Stimulated activated CD8-positive, alpha-beta memory T cell treated with anti-CD3 and anti-CD28 coated beads, Interleukin-7, amount 100 ng/mL, for 4 hours (primary cell): ENCODE measurements at places on chromosomes 11 and 22.

DNA sequence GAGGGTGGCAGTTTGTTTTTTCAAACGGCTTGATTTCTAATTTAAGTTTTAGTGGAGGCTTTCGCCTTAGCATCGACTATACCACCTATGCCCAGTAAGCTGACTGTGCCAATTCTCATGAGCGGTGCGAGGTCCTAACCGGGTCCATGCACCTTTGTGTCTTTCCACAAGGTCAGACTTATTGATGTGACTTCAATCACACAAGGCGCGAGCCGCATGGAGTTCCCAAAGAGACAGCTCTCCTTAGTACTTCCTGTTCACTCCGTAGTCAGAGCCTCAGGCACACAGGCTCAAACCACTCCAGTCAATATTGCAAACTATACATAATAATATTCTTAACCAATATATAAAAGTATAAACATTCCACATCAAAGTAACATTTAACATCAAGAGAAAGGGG, 18.2 kb downstream of the ST14 start:
- DNase-seq, result no peak

GRCh38 chr11:70473186-70473872, 75.0 kb downstream of the CTTN start:
- no peak for DNase-seq

DNA sequence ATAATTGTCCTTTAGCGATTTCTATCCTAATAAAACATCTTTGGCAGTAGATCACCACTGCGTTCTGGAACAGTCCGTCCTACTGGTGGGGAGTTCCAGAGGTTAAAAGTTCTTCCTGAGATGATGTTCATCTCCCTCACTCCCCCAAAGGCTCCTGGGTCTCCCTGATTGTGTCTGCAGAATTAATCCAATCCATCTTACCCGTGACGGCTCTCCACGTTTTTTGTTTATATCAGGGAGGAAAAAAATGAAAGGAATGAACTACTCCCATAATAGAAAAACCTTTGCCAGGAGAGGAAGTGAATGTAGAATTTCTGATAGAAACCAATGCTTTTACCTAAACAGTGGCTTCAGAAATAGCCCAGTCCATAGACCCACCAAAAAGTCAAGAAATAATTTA, 81.6 kb downstream of the LARGE1 start:
- no peak for DNase-seq

DNA sequence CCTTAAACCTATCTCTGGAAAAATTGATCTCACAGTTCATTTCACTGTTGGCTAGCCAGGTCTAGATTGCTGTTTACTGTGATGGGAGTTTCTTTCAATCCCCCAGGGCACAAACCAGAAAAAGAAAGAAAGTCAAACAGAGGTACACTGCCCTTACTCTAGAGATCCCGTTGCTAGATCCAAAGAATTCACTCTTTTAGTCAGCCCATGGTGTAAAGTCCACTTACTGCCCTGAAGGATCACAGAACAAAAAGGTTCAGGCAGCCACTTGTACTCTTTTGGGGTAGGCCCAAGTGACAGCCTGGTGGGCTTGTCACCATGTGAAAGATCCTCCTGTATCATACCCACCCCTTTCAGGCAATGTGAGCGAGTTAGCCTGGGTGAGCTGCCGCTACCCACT, 162.6 kb upstream of the CCDC179 start:
- DNase-seq, result no peak

GRCh38 chr11:128955636-128956035, 13.0 kb upstream of the TP53AIP1 start:
- no peak for DNase-seq

- no peak for DNase-seq
Observed at GRCh38 chr22:32261306-32261705, 6.2 kb upstream of the SLC5A4 start.

DNA sequence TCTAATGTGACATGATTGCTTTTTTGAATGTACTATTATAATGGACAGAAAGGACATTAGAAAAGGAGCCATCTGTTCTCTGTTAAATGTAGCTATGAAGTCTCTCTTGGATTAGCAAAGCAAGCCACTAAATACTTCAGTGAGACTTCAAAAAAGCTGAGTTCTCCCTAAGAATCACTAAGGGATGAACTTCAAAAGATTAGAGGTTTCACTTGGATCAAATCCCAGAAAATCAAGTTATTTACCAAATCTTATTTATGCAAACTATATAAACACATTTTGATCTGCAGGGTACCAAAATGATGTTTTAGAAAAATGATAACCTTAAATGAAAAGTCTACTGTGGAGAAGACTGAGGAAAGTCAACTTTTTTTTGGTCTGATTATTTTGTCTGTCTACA, 82.1 kb upstream of the MTMR2 start:
- no peak for DNase-seq

- no peak for DNase-seq
Observed at GRCh38 chr11:85809863-85810262, 1.1 kb downstream of the SYTL2 start.

DNA sequence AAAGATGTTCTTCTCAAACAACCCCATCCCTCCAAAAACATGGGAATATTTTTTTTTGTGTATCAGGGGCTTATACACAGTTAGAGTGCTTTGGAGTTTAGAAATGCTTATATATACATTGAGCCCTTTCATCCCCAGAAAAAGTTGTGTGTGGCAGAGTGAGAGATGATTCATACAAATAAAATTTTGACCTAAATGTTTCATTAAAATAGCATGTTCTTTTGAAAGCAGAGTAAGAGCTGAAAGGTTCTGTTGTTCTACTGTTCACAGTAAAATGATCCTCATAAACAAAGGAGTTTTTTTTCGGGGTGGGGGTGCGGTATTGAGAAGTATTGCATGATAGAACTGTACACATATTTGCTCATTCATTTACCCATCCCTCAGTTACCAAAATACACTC, 512.4 kb downstream of the DLG2 start:
- DNase-seq, result no peak

DNA sequence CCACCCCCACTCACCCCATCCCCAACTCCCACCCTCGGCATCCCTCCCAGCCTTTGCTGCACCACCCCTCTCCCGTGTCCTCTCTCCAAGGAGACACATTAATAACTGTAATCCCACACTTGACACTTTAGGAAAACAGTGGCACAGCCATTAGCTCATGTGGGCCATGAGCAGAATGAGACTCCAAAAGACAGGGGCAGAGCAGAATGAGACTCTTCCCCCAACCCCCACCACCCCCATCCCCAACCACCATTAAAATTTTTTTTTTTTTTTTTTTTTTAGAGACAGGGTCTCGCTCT, 6.2 kb upstream of the SLCO2B1 start:
- DNase-seq, result no peak

- DNase-seq, result no peak
Observed at GRCh38 chr11:19813158-19813879, 100.7 kb downstream of the NAV2 start.

DNA sequence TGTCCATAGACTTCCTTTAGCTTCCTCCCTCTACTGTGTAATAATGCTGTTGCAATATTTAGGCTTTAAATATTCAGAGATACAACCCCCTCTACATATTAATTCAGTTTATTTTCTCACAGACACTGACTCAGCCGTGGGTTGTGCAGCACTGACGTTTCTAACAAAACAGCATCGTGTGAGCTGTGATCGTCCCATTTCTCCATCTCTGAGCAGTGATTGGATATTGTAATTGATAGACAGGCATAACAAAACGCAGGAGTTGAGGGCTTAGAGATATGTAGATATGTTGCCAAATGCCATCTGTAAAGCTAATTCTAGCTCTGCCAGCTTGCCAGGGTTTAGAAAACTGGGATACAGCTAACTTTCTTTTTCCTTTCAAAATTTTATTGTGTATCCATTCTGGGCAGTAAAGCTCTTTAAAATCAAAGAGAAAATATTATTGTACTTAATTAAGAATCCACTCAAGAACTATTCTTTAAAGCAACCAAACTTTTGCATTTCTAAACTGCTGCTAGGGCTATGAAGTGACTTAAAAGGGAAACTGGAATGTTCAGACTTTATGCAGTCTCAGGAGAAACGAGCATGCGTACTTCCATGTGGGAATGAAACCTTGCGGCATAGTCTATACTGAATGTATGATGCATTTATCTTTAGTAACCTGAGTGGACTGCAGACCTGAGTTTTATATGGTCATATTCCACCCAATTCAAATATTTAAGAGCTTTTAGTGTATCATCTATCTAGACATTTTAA, 22.7 kb downstream of the BTBD10 start:
- no peak for DNase-seq

GRCh38 chr22:46798366-46799350, 36.2 kb downstream of the TBC1D22A start:
- DNase-seq, result peak; percentile 37

DNA sequence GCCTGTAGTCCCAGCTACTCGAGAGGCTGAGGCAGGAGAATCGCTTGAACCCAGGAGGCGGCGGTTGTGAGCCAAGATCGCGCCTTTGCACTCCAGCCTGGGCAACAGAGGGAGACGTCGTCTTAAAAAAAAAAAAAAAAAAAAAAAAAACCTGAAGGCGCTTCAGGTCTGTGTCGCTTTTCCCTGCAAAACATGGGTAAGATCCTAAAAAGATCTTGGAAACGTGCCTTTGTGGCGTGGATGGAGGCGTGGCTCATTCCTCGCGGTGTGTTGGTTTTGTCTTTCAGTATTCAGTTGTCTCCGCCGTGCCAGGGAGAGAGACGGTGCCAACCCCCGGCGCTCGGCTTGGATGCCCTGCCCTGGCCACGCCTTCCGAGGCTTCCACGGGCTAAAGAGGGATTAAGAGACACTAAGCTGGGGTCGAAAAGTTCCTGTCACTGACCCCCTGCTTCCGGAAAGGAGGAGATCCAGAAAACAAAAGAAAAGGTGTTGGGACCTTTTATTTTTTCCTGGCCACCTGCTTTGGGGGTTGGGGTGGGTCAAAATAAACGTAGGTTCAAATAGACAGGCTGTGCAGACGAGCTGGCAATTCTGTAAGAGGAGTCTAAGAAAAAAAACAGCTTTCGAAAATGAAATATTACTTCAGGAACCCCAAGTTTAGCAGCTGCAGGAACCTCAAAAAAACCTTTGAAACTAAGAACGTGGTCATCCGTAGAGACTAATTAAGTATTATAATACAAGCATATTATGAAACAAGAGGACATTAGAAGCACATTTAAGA, 1.1 kb upstream of the SLC35F2 start:
- no peak for DNase-seq

DNA sequence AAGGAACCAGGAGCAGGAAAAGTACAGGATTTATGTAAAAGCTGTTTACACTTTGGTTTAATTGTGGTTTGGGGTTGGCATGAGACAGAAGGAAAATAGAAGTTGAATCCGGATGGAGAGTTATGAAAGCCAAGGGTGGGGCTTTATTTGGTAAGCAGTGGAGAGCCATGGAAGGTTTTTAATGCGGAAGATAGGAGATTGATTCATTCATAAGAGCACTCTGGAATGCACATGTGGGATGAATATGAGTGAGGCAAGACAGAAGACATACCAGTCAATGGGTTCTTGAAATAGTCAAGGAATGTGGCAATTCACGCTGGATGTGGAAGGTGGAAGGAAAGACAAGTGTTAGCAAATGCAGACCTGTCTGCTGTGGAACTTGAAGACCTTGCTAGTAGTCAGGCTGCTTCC, 9.3 kb upstream of the GLB1L3 start:
- no peak for DNase-seq

DNA sequence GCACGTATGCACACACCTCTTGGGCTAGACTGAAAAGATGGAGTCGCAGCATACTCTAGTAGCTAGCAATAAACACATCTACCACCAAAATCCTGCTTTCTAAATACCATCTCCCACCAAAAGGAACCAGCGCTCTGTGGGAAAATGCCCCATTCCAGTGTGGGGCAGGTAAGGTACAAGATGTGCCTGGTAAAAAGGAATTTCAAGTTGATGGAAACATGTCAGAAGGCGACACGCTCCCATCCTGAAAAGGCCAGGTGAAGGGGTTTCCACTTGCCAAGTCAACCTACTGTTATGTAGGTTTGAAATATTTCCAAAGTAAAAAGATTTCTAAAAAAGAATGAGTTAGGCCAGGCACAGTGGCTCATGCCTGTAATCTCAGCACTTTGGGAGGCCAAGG, 8.8 kb downstream of the DGCR2 start:
- no peak for DNase-seq

- DNase-seq, result no peak
Observed at GRCh38 chr22:26172389-26172990, 3.2 kb downstream of the SEZ6L start.

GRCh38 chr11:122756417-122756816, 81.9 kb upstream of the CRTAM start:
- DNase-seq, result peak; percentile 36

- no peak for DNase-seq
Observed at GRCh38 chr22:31179345-31179744, 19.4 kb downstream of the RNF185 start.

DNA sequence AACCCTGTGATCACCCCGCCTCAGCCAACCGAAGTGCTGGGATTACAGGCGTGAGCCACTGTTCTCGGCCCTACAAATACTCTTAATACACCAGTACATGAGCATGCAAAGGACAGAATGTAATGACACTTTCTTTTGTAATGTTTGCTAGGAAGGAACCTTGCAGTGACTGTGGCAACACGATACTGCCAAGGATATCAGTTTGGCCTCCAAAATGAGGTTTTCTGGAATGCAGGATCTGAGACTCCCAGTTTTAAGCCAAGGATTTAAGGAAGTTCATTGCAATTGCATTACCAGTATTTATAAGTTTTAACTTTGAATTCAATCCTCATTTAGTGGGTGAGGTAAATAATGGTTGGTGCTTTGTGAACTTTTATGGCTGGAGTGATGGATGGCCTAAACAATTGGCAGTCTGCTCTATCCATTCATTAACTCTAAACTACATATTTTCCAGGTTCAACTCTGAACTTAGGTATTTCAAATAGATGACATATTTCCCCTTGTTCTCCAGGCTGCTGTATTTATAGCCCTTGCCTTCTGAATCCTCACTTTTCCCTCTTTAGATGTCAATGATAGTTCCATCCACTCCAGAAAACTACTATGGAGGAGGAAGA, 330.3 kb downstream of the C11orf87 start:
- no peak for DNase-seq

- DNase-seq, result no peak
Observed at GRCh38 chr11:32312206-32312817, 123.0 kb downstream of the WT1 start.
